ENCODE measurements at places on chromosomes 12 and 14.

DNA sequence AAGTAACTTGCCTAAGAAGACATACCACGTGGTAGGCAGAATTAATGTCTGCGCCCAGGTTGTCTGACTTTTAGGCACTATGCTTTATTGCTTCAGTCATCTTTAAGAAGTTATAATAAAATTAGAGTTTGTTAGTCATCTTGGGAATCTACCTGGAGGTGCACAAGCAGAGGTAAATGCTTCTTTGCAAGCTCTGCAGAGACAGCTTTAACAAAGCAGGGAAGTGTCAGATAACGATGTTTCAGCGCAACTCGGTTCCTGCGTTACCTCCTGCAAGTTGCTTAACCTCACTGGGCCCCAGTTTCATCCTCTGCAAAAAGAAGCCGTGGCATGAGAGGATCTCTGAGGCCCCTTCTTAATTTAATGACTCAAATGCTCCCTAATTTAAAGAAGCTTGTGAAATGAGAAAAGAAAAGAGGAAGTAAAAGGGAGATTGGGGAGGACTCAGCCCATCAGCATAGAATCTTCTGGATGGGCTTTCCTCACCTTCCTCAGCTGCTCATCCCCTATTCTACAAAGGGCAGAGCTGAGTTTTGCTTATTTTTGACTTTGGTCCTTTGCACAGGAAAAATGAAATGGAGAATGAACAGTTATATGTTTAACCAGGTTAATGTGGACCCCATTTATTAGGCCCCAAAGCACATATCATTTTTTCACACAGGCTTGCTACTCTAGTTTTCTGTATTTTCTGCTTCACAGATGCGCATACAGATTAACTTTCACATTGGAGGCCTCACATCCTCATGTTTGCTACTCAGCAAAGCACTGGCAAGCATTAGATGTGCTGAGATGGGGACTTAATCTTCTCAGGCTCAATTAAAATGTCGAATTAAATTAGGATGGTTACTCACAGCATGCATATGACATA is 5.1 kb downstream of the ARHGDIB start:
- no peak for DNase-seq

- DNase-seq, result no peak
These were observed 58.0 kb upstream of the ELK3 start for GRCh38 chr12:96136161-96136560.

DNA sequence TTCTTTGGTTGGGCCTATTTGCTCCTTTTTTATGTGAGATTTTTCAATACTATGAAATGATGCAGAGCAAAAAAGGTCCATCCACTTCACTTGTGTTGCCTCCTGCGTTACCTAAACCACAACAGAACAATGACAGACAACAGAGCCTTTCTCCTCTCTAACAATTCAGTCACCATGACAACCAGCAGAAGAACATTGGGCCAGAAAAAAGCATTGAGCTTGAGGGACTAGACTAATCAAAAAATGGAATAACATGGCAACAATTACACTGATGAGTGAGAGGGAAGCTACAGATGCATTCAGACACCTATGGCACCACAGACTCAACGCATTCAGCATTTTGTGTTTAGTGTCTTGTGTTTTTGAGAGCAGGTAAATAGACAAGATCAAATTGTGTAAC is 44.6 kb upstream of the PTCSC3 start:
- DNase-seq, result no peak

DNA sequence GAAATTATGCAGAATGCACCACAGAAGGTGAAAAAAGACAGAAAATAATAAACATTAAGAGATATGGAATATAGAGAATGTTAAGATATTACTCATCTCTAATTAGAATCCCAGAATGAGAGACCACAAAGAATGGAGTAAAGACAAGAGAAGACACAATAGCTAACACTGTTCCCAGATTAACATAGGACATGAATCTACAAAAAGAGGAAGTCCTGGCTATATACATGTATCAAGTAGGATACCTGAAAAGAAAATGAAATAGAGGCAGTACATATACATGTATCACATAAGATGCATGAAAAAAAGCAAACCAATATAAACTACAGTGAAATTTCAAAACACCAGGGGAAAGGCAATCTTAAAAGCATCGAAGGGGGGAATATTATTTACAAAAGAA is 5.6 kb upstream of the EPS8 start:
- no peak for DNase-seq

- no peak for DNase-seq
These were observed 388.7 kb downstream of the ZFP36L1 start for GRCh38 chr14:68404146-68404527.

GRCh38 chr14:68820536-68820935 is 27.7 kb upstream of the ZFP36L1 start:
- peak; percentile 54 for DNase-seq
